ENCODE measurements at places on chromosomes 3 and 15.

DNA sequence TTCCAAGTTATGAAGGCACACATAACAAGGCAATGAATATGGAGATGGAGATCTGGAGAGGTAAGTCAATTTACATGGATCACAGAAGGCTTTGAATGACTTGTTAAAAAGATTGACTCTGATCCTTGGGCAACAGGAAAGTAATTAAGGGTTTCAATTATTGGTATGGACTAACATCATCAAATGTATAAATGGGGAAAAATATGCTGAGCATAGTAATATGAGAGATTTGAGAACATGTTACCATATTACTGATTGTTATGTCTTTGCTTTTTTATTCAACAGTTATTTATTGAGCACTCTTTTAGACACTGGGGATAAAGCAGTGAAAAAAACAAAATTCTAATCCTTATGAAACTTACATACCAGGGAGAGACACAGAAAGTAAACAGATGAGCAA is 238.5 kb upstream of the ROBO1 start:
- DNase-seq: no peak

DNA sequence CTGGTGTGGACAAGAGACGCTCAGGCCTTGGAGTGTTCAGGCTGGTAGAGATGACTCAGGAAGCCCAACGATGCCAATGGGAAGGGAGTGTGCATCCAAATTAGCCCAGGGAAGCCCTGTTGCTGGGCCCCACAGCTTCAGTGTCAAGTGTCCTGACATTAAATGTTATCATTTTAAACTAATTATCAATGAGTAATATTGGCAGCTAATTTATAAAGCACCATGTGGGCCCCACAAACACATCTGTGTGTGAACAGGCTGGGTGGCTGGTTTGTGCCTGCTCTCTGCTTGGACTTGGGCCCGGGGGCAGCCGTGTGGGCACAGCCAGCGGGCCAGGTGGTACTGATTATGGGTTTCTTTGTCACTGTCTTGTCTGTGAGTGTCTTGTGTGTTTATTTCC is 15.0 kb downstream of the FBLN2 start:
- DNase-seq: no peak

- DNase-seq: no peak
These were observed 33.4 kb upstream of the INSYN1 start for GRCh38 chr15:73786538-73786937.

DNA sequence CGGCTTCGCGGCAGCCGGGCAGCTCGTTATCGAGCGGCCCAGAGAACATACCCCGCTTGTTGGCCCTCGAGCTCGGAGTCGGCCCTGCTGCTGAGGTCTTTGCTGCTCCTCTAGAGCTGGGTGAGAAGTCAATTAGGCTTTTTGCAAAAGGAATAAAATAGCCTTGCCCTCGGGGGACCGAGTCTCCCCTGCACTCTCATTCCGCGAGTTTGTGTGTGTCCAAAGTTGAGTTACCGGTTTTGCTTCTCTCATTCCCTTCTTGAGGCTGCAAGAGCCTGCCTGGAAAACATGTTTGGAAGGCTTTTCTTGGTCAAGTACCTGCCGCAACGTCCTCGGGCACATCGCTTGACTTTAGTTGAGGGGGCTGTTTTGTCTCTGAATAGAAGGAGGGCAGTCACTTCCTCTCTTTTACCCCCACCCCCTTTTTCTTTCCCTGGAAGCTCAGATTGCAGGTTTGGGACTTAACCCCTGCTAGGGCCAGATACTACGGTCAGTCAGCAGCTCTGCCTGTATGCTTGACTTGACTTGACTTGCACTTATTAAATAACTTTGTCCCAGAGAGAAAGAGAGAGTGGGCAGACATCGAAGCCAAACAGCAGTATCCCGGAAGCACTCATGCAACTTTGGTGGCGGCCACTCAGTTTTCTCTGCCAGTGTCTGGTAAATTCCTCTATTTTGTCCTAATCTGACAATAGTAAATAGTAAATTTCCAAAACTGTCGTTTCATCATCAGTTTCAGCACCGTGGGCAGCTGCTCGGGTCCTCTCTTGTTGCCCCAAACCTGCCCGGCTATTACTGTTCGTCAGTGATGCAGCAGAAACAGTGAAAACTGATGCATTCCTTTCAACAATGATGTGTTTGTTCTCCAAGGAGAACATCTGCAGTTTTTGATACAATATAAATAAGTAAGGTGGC is 609 bp downstream of the RNF13 start:
- peak; percentile 1 for DNase-seq

DNA sequence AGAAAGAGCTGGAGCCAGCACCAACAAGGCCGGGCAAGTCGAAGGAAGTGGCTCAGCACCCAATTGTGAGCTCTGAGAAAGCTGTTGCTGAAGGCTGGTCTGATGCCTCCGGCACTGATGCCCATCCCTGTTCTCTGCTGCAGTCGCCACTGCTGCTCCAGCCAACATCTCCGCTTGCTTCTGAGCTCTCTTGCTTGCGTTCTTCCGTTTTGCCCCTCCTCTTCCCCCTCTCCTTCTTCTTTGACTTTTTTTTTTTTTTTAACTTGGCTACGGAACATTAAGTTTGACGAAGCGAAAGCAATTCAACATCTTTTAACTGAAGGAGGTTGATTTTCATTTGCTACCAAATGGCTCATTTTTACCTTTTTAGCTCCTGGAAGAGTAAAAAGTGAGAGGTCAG is 442.9 kb downstream of the MCTP2 start:
- no peak for DNase-seq

- DNase-seq: no peak
These were observed 40.0 kb upstream of the PLCL2 start for GRCh38 chr3:16844791-16845190.

DNA sequence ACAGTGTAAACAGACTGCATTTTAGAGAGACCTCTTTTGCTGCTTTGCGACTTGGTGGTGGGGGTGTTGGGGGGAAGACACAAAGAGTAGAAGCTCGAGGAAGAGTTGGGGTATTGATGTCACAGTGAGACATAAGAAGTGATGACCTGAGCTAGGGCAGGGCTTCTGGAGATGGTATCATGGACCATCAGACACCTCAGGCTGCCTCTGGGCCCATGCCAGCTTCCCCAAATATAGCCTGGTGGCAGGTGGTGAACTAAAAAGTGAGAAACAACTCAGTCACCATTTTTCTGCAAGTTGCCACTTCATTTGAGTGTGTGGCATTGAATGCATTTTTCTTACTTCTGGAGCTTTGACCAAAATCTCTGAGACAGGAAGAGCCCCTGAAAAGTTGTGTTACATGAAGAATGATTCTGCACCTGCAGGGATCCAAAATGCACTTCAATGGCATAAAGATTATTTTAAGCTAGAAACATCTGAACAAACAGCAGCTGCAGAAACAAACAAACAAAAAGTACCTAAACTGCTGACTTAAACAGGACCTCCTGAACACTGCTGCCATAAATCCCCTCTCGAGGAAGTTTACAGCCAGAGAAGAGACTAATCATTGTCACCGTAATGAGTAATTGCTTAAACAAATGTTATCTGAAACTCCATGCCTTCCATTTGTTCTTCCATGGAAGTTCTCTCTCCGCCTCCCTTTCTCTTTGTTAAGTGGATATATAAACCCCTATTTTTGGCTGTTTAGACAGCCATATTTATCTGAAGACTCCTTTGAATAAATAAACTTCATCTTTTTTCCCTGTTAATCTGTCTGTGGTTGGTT is 15.2 kb upstream of the XIRP1 start:
- no peak for DNase-seq

GRCh38 chr15:95814908-95815307 is 515.6 kb upstream of the NR2F2 start:
- no peak for DNase-seq

DNA sequence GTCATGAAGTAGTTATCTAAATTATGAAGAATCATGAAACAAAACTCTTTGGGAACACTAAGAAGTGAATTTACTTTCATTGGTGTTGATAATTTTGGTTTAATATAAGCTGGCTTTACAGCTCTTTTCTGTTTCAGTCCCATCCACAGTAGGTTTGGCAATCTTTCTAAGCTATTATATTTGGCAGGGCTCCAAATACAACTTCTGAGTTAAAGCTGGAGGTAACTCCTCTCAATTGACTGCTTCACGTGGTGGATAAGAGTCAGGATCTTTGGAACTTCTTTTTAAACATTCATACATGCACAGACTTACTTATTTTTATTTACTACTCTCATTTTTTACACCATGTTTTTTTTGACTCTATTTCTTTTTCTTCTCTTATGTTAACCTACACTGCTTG is 106.5 kb upstream of the EPHA3 start:
- no peak for DNase-seq

- DNase-seq: no peak
These were observed 37.7 kb downstream of the BUB1B start for GRCh38 chr15:40198355-40199085.

DNA sequence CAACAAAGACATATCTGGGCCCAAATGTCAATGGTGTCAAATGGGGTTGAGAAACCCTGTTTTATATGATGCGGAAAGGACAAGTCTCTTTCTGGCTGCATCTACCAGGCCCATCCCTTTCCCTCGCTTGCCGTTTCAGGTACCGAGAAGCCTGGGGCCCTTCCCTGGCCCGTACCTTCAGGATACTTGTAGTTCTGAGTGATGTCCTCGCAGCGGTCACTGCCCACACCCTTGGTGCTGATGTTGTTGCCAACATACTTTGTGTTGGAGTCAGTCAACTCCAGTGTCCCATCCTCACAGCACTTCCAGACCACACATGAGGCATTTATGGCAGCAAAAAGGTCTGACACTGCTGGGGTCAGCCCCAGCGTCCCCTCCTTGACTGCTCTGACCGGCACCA is 13.8 kb downstream of the EPB42 start:
- no peak for DNase-seq

DNA sequence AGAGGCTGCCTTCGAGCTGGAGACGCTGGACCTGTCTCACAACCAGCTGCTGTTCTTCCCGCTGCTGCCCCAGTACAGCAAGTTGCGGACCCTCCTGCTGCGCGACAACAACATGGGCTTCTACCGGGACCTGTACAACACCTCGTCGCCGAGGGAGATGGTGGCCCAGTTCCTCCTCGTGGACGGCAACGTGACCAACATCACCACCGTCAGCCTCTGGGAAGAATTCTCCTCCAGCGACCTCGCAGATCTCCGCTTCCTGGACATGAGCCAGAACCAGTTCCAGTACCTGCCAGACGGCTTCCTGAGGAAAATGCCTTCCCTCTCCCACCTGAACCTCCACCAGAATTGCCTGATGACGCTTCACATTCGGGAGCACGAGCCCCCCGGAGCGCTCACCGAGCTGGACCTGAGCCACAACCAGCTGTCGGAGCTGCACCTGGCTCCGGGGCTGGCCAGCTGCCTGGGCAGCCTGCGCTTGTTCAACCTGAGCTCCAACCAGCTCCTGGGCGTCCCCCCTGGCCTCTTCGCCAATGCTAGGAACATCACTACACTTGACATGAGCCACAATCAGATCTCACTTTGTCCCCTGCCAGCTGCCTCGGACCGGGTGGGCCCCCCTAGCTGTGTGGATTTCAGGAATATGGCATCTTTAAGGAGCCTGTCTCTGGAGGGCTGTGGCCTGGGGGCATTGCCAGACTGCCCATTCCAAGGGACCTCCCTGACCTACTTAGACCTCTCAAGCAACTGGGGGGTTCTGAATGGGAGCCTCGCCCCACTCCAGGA is 21.1 kb downstream of the NRROS start:
- DNase-seq: no peak

- DNase-seq: no peak
These were observed 116.6 kb downstream of the MFSD1 start for GRCh38 chr3:158918451-158918850.

DNA sequence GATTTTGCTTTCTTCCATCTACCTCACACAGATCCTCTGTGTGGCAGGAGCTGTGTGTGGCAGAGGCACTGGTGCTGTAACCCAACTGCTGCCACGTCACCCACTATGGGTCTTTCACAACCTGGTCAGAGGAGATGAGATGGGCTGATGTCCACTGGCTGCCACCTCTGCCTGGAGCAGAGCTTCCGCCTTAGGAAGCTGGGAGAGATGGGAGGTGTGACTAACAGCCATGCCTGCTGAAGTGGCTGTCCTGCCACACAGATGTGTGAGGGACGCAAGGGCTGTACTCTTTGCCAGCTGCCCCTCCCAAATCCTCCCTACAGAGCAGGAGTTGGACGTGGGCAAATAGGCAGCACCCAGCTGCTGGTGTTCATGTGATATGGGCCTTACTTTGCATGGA is 329.5 kb downstream of the GABRB3 start:
- no peak for DNase-seq

DNA sequence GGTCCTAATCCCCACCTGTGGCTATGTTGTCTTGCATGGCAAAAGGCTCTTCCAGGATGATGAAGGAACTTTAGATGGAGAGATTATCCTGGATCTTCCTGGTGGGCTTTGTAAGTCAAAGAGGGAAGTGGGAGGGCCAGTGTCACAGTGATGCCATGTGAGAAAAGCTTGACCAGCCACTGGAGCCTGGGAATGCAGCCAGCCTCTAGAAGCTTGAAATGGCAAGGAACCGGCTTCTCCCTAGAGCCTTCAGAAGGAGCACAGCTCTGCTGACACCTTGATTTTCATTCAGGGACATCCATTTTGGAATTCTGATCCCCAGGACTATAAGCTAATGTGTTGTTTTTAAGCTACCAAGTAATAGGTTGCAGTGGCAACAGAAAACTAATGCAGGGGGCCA is 58.3 kb downstream of the CLEC3B start:
- no peak for DNase-seq

DNA sequence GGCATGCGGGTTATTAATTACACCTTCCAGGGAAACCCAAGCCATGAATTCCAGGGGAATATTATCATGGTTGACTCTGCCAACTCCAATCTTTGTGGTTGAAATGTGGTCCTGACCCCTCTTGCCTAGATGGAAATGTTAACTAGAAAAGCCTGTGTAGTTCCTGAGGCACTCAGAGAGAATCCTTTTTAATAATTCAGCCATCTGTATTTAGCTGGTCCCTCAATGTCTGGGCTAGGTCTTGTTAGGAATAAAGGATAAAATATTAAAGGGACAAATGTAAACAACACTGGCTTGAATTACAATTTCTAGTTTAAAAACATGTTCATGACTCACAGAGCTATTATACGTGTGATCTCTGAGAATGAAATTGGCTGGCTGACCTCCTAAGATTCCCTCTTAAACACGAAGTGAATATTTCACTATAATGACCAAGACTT is 435.2 kb upstream of the SUCLG2 start:
- DNase-seq: no peak

DNA sequence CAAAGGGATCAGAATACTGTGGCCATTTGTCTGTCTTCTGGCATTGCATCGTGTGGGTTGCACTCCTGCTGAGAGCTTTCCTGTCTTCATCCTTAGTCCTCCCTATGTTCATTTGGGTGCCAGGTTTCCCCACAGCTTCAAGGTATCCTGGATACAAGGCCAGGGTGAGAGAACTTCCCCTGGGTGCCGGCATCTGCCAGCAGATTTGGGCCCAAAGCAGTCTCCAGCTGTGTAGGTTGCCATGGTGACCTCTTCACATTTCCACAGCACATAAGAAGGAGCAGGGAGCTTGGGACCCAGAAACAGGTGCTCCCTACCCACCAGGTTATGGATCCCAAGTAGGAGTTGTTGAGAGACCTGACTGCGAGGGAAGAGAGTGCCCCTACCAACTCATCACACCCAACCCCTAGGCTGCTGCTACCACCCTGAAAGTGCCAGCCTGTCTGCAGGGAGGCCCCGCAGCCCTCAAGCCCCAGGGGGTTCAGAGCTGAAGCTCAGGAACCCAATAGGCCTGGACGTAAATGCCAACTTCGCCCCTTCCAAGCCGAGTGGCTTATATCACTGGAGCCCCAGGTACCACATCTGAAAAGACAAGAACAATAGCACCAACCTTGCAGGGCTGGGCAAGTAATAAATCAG is 19.9 kb downstream of the TTC21A start:
- DNase-seq: no peak

GRCh38 chr3:78919021-78919755 is 848.6 kb downstream of the ROBO1 start:
- DNase-seq: no peak

GRCh38 chr15:68795298-68795848 is 25.3 kb downstream of the ANP32A start:
- peak; percentile 61 for DNase-seq
